ENCODE measurements at places on chromosomes 2 and 18.

DNA sequence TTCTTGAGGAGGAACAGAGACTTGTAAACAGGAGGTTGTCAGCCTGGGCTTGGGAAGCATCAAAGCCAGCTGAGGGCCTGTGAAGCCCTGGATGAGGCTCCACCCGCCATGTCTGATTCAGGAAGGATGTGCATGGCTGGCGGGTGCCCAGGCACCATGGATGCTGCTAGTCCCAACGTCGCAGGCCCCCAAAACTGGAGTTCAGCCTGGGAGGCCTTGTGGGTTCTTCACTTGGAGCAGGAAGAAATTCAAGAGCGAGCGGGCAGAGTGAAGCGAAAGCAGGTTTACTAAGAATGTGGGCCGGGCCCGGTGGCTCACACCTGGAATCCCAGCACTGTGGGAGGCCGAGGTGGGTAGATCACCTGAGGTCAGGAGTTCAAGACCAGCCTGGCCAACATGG, 12.1 kb upstream of the PXDN start:
- no peak for DNase-seq

- DNase-seq: no peak
Measured at GRCh38 chr2:138244501-138244925, 257.1 kb upstream of the SPOPL start.

- DNase-seq: no peak
Measured at GRCh38 chr2:119350311-119350998, 16.2 kb downstream of the C2orf76 start.

GRCh38 chr2:19775315-19775714, 126.5 kb downstream of the TTC32 start:
- no peak for DNase-seq

DNA sequence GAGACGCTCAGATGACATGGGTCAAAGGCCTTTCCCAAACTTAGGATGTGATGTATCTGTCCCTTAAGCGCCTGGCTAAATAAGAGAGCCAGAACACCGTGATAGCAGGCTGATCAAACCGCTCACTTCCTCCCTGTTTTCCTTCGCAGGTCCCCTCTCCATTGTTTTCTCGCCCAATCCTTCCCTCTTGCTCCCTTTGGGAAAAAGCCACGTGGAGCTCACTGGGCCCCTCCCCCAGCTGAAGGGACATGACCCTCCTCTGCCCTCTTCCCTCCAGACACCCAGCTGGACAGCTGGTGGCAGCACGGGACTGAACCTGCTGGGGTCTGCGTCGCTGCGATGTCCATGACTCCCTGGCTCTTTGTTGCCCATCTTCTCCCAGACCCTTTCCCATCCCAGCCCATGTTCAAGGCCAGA, 201.7 kb downstream of the TNS1 start:
- no peak for DNase-seq

DNA sequence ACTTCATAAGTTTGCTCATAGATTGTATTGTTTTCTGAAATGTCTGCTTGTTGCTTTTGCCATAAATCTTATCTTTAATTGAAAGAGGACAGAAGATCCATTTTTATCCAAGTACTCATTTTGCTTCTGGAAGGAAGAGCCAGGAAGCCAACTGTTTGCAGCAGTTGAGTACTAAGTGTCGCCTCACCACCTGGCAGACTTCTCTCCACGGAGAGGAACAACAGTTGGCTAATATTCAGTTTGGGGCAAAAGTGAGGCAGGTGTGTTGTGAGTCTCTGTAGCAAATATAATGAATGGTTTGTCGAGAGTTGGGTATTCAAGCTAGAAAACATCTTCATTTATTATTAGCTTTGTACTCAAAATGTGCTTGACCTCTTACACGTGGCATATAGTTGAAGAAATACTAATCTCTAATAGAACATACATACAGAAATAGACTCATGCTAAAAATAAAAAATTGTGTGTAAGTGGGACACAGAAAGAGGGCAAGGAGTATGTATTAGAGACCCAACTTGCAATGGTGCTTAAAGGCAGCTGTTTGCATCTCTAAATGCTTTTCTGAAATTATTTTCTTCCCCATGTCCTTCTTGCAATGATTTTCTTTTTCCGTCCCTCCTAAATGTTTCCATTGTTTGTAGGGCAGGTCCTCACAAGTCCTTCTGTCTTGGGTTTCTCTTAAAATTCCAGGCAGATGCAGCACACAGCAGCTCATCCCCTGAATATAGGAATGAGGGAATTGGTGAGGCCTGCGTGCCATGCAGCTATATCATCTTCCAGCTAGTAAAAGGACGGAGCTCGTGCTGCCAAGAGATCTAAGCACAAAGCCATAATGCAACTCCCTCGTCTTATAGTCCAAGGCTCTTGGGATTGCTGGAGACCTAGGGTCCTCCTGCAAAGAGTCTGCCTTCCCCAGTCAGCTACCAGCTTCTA, 44.8 kb upstream of the MAP3K20 start:
- DNase-seq: no peak

- peak; percentile 13 for DNase-seq
Measured at GRCh38 chr2:157627594-157628476, 829 bp downstream of the ACVR1C start.

Data from astrocyte of the cerebellum (primary cell).